Neural progenitor cell (in vitro differentiated cells): ENCODE measurements at places on chromosomes 11 and 22. TPM values are rescaled to one million over a fixed set of nuclear protein-coding genes. Genes with fewer than 3 reads are reported as not detected.

DNA sequence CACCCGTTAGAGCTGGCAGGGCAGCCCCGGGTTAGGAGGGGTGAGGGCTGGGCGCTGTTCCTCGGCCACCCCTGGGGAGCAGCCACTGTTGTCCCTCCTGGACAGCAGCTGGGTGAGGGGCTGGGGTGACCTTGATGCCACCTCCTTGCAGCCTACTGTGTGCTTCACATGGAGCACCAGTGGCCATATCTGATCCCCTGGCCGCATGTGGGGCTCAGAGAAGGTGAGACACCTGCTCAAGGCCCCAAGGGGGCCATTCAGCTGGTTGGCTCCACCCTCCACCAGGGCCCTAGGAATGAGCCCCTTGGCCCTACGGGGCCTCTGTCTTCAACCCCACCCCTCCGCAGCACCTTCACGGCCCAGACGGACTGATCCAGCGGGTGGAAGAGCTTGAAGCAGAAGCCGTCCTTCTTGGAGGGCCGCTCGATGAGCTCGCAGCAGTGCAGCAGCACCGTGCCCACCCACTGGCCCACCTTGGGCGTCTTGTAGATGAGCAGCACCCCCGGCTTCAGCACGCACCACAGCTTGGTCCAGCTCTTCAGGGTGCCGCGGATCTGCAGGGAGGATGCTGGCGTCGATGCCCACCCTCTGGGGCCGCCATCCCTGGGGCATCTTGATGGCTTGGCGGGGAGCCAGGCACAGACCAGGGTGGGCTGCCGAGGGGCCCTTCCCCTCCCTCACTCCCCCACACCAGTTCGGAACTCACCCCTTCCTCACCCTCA lies 44.9 kb downstream of the OSBPL5 start:
- H3K4me1 ChIP-seq, result no peaks in the 10 kb centered on the region
- H3K27me3 ChIP-seq, result no peaks in the 10 kb centered on the region
- no peak for DNase-seq

GRCh38 chr22:41526226-41526829 lies 17.9 kb downstream of the POLR3H start:
- no peak for DNase-seq
- no peak overlapping the region for H3K4me3 ChIP-seq
- no peaks in the 10 kb centered on the region for H3K27me3 ChIP-seq

Gene CCDC15
- 7.4 and 11.2 TPM in 2 replicates for total RNA-seq

DNA sequence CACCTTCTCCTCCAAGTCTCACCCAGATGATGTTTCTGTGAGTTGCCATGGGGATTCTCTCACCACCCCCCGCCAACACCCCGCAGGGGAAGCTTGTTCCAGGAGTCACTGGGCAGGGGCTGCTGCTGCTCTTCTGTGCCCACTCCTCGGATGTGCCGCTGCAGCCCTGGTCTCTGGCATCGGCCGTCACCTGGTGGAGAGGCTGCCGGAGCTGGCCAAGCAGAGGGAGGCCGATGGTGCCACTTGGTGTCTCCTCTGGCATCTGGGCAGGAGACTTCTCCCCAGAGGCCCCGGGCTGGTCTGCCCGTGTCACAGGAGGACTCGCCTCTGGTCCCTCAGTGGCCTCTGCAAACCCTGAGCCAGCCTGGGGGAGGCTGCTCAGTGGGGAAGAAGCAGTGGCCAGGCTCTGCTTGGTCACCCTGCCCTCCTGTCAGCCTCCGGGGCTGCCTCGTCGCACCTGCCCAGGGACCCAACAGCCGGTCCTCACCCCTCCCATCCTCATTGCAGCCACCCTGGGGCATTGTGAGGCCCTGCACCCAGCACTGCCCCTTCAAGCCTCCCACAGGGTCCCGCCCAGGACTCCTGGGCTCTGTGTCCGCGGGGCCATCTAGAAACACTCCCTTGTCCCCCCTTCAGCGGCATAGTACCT lies 424 bp upstream of the ADORA2A start:
- no peak overlapping the region for H3K27ac ChIP-seq
- H3K4me3 ChIP-seq, result no peak overlapping the region
- no peak for DNase-seq
- H3K36me3 ChIP-seq, result no peaks in the 10 kb centered on the region
- peaks cover 5% of the 10 kb centered on the region for H3K4me1 ChIP-seq

DNA sequence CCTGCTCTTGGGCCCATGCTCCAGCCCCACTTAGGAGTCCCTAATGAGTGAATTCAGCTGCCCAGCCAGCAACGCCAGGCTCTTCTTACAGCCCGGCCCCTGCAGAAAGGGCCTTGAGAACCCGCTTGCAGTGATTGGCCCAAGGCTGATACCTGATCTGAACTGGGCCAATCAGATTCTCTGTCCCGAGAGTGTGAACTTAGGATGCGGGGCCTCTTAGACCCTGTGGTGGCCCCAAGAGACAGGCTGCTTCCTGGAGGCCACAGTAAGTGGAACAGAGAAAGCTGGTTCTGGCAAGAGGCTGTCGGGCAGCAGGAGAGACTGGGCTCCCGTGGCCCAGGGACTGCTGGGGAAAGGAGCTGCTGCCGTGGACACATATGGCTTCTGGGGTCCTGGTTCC lies 11.5 kb downstream of the VSTM5 start:
- no peaks in the 10 kb centered on the region for H3K27me3 ChIP-seq
- no peak overlapping the region for H3K27ac ChIP-seq
- H3K4me1 ChIP-seq, result peaks cover 5% of the 10 kb centered on the region
- no peaks in the 10 kb centered on the region for H3K36me3 ChIP-seq
- no peak for DNase-seq

DNA sequence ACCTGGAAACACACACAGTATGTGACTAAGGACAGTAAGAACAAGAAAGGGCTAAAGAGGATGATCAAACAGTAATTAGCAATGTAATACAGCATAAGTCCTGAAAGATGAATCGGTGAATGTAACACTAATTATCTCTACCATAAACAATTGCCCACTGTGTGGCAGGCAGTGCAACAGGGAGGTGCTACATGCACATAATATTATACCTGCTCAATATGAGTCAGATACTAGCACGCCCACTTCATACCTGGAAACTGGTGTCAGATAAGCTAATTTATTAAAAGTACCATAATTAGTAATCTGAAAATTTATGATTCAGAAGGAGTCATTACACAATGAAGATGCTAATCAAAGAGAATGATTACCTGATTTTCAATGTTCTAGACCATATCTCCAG lies 14.9 kb downstream of the CASP12 start:
- no peaks in the 10 kb centered on the region for H3K36me3 ChIP-seq
- no peaks in the 10 kb centered on the region for H3K4me1 ChIP-seq
- H3K4me3 ChIP-seq, result no peak overlapping the region
- H3K27ac ChIP-seq, result no peak overlapping the region
- H3K27me3 ChIP-seq, result no peaks in the 10 kb centered on the region
- no peak for DNase-seq

Gene OVCH2
- total RNA-seq, result not detected in 2 replicates

DNA sequence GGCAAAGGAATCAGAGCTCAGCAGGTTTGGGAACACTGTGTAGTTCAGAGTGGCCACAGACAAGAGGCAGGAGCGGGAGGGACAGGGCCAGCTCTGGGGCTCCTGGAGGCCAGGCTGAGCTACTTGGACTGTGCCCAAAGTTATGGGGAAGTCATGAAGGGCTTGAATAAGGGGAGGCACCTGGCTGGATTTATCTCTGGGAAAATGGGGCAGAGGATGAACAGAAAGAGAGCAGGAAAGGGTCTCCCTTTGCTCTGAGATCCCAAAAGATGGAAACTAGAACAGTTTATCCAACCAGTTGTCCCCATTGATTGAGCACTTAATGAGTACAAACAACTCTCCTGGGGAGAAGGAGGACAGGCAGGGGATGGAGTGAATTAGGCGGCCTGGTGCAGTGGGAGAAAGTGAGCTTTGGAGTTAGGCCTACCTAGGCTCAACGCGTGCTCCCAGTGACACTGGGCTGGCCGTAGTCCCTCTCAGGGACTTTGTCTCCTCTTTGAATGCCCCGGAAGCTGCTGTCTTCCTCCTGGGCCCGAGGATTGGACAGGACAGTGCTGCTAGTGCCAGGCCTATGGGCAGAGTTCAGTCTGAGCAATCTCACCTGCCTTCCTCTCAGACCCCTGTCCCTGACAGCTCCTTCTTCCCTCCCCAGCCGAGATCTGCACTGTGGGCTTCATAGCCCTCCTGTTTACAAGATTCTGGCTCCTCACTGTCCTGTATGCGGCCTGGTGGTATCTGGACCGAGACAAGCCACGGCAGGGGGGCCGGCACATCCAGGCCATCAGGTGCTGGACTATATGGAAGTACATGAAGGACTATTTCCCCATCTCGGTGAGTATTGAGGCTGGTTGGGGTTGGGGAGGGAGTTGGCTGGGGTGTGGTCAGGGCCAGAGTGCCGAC lies 2.0 kb downstream of the MOGAT2 start:
- no peaks in the 10 kb centered on the region for H3K36me3 ChIP-seq
- H3K27ac ChIP-seq, result no peak overlapping the region
- no peak overlapping the region for H3K4me3 ChIP-seq
- DNase-seq, result no peak
- no peaks in the 10 kb centered on the region for H3K4me1 ChIP-seq
